SK-N-DZ (cell line): ENCODE measurements at places on chromosomes 6 and 20.

DNA sequence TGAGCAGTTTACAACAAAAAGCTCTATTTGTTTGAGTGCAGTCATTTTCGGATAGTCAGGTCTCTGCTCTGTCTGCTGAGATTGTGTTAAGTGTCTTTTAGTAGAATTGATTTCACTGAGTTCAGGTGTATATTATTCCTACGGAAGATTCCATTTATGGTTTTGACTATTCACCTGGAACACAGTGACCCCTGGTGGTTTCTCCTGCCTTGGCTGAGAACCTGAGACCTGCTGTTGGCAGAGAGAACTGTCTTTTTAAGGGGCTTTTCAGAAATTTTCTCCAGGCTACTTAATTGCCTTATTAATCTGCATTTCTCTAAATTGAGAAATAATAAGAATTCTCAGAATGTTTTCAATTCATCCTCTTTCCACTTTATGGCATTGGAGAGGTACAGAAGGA is 508.0 kb downstream of the TBC1D32 start:
- peak; percentile 35 for DNase-seq

- DNase-seq: no peak
These were observed 140.2 kb upstream of the CARMIL1 start for GRCh38 chr6:25138934-25139415.

GRCh38 chr20:32078791-32079190 is 26.7 kb downstream of the HCK start:
- DNase-seq: no peak

DNA sequence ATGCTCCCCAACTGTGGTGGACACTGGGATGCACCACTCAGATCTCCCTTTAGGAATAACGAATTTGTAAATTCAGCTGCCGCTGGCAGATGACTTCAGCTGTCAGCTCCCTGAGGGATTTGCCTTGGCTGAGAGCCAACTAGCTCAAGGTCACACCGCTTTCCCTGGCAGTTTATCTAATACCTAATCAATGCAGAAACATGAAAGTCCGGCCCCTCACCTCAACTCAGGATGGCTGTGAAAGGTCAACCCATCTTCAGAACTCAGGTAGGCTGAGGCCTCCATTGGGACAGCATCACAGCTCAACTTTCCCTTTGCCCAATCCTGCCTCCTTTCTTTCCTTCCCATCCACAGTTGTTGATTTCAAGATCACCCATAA is 22.8 kb upstream of the SCGN start:
- DNase-seq: peak; percentile 40
